NCI-H1092 (cell line): ENCODE measurements at places on chromosomes 4 and X.
A peak's percentile ranks its signal among the peaks of the same experiment; 100 is the strongest.

DNA sequence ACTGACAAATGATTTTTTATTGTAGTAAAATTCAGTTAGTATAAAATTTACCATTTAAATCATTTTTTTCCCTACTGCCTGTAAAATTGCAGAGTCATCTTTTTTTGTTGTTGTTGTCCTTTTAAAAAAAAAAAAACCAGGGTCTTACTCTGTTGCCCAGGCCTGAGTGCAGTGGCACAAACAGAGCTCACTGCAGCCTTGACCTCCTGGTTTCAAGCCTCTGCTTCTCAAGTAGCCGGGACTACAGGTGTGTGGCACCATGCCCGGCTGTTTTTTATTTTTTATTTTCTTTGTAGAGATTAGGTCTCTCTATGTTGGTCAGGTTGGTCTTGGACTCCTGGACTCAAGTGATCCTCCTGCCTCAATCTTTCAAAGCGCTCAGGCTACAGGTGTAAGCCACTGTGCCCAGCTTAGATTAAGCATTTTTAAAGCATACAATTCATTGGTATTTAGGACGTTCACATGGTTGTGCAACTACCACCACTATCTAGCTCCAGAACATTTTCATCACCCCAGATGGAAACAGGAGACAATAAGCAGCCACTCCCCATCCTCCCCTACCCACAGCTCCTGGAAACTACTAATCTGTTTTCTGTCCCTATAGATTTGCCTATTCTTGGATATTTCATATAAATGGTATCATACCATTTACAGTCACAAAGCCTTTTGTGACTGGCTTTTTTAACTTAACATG, 59.7 kb upstream of the PGRMC2 start:
- DNase-seq: no peak

- no peak for DNase-seq
Measured at GRCh38 chr4:80500613-80501012, 165.1 kb downstream of the CFAP299 start.

DNA sequence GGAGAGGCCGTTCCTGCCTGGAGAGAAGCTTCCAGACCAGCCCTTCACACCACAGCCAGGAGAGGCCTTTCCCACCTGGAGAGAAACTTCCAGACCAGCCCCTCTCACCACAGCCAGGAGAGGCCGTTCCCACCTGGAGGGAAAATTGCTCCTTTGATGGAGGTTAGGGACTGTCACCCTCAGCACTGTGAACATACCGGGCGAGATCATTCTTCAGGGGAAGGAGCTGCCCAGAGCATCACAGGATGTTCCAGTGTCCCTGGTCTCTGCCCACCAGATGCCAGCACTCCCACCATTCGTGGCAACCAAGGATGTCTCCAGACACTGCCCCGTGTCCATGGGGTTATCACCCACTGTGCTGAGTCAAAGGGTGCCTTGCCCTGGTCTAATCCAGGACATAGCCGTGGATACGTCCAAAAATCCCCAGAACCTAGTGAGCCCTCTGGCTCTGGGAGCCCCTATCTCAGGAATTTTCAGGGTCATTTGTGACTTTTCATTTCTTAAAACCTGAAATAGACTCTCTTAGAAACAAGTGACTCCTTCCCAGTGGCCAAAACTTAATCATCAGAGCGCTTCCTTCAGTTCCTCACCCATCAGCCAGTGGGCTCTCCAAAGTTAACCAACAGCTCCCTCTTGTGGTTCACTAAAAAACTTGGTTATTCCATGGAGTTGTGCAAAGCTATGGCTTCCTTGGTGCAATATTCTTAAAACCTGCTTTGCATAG, 80.2 kb downstream of the CRMP1 start:
- DNase-seq: peak; percentile 39

DNA sequence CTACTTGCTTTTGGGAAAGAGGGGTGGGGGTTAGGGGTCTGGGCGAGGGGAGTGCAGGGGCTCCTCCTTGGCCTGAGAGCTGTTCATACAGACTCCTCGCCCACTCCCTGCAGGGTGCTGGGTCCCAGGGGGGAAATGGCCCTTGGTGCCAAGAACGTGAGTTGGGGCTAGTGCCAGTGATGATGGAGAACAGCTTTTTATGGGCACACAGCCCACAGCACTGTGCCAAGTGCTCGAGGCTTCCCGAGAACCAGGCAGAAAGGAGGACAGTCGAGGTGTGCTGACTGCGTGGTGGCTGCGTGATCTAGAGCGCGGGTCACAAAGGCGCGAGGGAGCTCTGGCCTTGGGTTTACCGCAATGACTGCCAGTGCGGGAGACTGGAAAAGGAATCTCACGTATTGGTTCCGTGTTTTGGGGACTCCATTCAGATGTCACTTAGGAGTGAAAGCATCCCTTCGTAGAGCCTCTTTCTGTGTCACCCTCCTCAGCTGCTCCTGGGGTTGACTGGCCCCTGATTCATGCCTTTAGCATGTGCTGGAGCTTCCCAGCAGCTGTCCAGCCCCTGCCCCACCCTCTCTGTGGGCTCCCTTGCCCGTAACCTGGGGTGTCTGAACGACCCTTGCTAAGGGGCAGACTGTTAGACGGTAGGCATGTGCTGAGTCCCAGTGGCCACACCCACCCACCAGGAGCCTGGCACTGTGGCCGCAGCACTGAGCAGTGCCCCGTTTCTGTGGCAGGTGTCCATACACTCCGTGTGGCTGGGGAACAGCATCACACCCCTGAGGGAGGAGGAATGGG, 20.9 kb upstream of the MSANTD1 start:
- peak; percentile 20 for DNase-seq

GRCh38 chr4:128006592-128006991, 41.4 kb downstream of the ABHD18 start:
- DNase-seq: no peak

DNA sequence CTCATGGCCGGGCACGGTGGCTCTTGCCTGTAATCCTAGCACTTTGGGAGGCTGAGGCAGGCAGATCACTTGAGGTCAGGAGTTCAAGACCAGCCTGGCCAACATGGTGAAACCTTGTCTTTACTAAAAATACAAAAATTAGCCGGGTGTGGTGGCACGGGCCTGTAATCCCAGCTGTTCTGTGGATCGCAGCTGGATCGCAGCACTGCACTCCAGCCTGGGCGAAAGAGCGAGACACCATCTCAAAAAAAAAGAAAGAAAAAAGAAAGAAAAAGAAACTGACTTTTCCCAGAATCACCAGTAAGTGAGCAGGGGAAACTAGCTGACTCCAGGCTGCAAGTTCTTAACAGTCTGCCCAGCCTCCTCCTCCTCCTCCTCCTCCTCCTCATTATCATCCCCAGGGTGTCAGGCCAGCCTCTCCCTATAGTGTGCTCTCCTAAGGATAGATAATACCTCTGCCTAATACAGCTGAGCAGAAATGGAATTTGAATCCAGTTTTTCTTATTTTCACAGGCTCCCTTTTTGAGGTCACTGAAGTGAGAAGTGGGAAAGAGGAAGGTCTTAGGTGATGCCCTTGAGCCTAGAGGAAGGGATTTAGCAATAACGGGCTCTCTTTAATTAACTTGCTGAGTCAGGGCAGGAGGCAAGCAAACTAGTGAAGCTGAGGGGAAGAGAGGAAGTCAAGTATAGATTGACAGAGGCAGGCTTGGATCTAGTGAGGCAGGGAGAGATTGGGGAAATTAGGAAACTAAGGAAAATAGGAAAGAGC, 11.8 kb upstream of the ELF2 start:
- no peak for DNase-seq

DNA sequence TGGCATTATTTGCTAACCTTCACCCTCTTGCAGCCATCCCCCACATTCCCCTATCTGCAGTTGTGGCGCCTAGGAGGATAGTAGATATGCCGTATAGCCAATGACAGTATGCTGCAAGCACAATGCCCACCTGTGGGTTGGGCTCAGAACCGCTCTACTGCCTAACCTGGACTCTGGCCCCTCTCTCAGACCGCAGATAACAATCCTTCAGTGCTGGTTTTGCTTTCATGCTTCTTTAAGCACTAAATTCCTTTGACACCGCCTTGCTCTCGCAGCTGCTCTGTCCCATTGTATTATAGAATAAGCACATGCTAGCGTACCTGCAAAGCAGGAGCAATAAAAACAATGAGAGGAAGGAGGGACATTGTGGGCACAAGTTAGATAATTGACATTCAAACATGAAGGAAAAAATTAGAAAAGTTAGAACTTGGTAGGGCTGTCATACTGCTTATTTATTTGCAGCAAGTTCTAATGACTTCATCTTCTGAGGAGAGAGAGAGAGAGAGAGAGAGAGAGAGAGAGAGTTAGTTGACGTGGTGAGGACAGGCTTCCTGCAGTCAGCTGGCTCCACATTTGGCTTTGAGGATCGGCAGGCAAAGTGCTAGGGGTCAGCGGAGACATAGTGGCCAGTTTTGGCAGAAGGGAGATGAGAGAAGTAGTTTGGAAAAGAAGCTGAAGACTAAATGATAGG, 55.8 kb downstream of the WWC2 start:
- no peak for DNase-seq
